ENCODE measurements at places on chromosomes 16 and 17.

DNA sequence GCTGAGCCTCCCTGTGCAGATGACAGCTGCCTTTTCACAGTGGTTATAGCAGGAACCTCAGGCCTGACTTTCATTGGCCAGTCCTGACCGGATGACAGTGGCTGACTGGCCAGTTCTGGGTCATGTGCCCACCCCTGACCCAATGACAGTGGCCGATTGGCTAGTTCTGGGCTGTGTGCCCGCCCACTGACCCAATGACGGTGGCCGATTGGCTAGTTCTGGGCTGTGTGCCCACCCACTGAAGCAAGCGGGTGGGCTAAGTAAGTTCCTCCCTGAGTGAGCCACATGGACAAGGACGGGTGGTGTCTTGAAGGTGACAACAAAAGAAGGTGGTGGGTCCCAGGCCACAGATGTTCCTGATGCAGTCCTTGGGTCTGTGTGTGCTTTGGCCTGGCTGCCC is 9.5 kb downstream of the DEF8 start:
- DNase-seq: no peak

DNA sequence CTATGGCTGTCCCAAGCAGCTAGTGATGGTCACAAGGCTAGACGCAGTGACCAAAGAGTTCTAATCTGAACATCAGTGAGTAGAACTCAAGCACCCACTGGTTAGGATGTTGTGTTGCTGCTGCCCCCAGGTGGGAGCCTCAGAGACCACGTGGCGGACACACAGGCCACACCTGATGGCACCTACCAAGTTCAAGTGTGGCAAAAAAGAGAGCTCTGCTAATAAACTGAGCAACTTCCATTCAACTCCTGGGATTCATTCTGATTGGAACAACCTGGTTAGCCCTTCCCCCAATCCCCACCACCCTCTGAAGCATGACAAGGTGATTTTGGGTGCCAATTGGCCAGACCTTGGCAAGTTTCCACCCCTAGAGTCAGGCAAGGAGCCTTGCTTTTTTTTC is 3.5 kb upstream of the LCMT1 start:
- no peak for DNase-seq

DNA sequence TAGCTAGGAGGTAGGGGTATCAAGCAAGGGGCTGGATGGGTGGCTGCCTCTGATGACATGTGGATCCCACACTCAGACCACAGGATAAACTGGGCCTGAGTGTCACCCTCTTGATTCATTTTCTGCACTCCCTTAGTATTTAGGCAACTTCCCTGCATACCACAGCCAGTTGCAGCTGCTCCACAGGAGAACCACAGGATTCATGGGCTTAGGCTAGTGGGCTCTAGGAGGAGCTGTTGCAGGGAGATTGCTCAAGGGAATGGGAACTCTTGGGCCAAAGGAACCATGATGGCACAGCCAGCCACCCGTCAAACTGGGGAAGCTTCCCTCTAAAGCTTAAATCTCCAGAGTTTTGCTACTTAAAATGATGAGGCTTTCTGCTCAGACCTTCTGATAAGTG is 269.7 kb upstream of the ASIC2 start:
- DNase-seq: no peak

- DNase-seq: no peak
Observed at GRCh38 chr17:64573214-64573613, 66.4 kb downstream of the CEP95 start.

GRCh38 chr17:50218071-50218759 is 16.8 kb upstream of the COL1A1 start:
- no peak for DNase-seq

DNA sequence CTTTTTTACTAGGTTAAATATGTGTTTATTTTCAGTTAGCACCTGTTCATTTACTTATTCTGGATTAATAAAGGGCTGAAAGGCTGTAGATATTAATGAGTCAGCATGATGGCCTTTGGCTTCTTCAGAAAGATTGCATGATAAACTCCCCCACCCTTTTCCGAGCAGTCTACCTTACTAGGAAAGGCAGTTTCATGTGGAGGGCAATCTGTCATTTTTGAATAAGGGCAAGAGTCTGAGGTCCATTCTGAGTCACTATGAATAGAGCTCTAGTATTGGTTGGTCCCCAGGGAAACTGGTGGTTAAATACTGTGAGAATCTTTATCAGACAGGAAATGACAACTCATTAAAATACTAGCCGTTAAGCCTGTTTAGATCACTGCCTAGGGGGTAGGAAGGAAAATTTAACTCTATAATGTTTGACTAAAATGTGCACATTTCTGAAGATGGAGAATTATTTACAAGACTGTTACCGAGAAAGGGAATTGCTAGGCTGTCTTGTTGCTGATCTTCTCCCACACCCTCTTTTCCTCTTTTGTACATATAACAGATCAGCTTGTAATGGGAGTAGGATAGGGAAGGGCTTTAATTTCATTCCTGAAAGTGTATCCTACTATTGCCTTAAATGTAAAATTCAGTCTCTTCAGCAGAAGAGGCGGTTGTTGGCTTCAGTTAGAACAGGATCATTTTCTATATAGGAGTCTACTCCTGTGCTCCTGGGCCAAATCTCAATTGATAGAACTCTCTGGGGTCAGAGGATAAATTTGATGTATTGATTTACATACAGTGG is 63.3 kb downstream of the TUBD1 start:
- DNase-seq: peak; percentile 86

- DNase-seq: no peak
Observed at GRCh38 chr16:72752004-72752695, 295.8 kb downstream of the ZFHX3 start.

GRCh38 chr17:73474370-73474988 is 162.7 kb upstream of the CDC42EP4 start:
- DNase-seq: peak; percentile 69

DNA sequence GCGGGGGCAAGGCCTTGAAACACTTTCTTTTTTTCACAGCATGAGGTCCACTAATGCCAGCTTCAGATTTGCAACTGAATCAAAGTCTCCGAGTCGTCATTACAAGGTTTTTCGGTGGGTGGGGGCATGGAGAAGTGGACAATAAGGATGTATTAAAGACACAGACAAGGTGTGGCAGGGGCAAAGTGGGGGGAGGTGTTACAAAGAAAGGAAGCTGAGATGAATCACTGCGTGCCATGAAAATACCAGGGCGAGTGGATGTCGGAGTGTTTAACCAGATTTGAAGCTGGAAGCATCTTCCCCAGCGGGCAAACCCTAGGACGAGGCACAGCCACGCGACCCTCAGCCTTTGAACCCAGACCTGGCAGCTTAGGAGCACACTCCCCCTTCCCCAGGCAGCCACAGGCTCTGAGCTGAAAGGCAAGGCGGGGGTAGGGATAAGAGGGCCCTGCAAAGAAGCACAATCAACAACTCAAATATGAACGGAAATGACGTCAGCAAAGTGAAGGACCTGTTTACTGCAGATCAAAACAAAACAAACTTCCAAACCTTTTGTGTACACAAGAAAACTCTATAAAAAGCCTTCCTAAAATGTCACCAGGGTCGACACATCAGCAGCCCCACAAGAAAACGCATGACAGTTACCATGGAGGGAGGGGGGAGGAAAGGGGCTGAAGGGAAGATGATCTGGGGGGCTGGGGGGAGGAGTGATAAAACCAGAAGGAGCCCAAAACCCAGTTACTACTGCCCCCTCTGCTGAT is 5.6 kb upstream of the ZFHX3 start:
- DNase-seq: peak; percentile 69
